Posterior vena cava (tissue), 2 donors: ENCODE measurements at places on chromosomes 16 and 17.
A peak's percentile ranks its signal among the peaks of the same experiment; 100 is the strongest.

DNA sequence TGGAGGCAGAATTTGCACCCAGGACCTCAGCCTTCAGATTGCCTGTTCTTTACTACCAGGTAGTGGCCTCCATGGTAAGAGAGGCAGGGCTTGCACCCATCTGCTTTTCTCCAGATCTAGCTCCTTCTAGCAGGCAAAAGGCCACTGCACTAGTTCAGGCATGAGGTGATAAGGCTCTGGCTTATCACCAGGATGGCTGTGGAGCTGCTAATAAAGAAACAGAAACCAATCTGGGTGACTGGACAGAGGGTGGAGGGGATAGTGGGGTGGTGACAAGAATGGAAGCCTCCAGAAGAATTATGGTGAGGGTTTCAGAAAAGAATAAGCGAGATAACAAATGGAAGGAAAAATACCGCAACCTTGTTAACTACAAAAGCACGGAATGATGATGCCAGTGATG is 15.5 kb upstream of the SUPT4H1 start:
- no peak for DNase-seq

DNA sequence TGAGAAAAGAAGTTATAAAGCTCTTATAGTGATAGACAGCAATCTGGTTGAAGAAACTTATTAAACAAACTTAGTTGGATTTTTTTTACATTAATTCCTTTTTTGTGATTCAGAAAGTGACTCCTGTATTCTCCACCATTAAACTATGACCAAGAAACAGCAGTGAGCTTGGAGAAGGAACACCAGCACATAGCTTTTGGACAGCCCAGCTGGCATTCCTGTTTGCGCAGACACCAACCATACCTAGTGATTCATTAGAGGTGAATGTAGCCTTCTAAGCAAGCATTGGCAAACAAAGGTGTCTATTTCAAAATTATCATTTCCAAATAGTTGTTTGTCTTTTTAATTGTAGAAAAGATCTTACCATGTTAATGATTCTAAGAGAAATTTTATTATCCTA is 94.4 kb downstream of the STXBP4 start:
- no peak for DNase-seq

GRCh38 chr17:53227514-53227913 is 595.2 kb upstream of the KIF2B start:
- no peak for DNase-seq

- no peak for DNase-seq
These were observed 35.7 kb upstream of the SSTR5 start for GRCh38 chr16:1036726-1037393.

GRCh38 chr16:81469183-81469677 is 24.6 kb downstream of the CMIP start:
- DNase-seq = no peak

DNA sequence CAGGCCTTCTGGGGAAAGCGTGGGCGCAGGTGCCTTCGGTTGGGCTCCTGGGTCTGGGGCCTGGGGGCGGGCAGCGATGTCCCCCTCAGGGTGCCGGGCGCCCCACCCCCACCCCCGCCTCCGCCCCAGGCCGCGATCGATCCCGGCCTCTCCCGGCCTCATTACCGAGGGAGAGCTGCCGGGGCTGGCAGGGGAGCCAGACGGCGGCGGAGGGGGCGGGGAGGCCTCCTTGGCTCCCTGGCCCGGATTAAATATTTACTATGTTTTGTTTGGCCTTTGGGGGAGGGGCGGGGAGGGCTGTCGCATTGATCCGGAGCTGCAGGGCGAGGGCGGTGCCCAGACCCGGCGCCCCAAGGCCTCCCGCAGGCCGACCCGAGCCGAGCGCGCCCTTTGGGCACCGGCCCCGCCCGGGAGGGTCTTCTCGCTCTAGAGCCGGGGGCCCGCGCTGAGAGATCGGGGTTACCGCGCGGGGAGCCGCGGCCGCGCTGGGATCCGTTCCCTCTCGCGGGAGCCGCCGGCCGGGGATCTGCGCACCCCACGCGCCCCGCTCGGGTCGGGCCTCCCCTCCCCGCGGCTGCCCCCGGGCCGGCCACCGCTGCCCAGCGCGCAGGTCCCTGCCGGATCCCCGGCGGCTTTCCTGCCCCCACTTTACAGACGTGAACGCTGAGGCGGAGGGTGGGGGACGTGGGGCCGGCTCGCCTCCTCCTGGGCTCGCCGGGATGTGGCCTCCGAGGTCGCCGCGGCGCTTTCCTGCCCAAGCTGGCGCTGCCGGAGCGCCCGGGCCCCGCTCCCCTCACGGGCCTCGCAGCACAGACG is 27.0 kb downstream of the RTN4RL1 start:
- no peak for DNase-seq

DNA sequence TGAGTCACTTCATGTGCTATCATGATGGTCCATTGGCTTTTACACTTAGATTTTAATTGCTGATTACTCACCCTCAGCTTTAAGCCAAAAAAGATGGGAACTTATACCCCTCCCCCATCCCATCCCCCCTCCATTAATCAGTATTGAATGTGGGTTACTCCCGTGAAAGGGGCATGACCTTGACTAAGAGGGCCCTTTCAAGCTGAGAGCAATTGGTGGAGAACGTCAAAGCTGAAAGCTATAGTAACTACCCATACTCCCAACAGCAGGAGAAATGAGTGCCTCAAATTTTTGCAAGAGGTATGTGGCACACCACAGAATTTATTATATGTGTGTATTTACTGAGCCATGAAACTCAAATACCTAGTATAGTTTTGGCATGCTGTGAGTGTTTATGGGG is 99.7 kb upstream of the CDH8 start:
- no peak for DNase-seq

GRCh38 chr17:45270828-45271418 is 9.0 kb upstream of the SPATA32 start:
- DNase-seq = no peak

GRCh38 chr17:16463358-16464302 is 28.4 kb downstream of the LRRC75A start:
- no peak for DNase-seq

- no peak for DNase-seq
These were observed 18.7 kb downstream of the SREBF1 start for GRCh38 chr17:17818088-17818526.

GRCh38 chr17:56908001-56908542 is 5.8 kb downstream of the TRIM25 start:
- DNase-seq = peak; percentile 91

DNA sequence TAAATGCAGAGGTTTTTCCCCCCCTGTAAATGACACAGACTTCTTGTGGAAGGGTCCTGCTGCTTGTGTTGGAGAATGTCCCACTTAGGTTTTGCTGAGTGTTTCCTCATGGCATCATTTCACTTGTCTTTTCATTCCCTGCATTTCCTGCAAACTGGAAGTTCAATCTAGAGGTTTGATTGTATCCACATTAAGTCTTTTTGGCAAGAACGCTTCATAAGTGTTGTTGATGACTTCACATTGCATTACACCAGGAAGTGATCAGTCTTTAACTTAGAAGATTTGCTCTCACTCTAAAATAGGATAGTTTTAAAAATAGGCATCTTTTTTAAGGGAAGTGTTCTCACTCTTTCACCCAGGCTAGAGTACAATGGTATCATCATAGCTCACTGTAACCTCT is 67.2 kb downstream of the RPTOR start:
- DNase-seq = no peak

GRCh38 chr17:41096055-41096454 is 1.9 kb downstream of the KRTAP4-8 start:
- DNase-seq = no peak

DNA sequence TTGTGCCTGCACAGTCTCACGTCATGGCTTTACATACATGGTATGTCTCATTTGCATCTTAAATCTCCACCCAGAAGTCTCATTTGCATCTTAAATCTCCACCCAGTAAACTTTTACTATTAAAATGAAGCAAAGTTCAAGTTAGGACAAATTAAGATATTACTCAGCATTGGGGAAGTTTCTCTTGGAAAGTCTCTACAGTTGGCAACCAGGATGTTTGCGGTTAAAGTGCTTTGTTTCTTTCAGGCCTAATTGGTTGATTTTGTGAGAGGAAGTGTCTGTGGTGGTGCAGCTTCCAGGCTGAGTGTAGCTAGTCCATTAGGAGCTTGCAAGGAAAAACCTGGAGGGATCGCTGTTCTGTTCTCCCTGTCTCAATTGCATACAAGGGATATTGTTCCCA is 1373.3 kb upstream of the GOT2 start:
- no peak for DNase-seq

GRCh38 chr17:27741361-27741861 is 58.9 kb downstream of the NOS2 start:
- no peak for DNase-seq

DNA sequence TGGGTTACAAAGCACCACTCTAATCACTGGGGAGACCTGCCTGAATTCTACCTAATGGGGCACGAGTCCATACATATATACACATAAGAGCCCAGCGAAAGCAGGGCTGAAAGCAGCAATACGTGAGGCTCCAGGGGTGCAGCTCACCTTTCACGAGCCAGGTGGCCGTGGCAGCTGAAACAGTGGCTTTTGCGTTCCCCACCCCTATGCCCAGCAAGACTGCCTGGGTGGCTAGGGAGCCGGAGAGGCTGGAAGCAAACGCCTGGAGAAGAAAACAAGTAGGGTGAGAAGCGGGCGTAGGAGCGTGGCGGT is 618 bp downstream of the RUSF1 start:
- no peak for DNase-seq

- no peak for DNase-seq
These were observed 5.8 kb downstream of the NEUROD2 start for GRCh38 chr17:39601758-39602532.

DNA sequence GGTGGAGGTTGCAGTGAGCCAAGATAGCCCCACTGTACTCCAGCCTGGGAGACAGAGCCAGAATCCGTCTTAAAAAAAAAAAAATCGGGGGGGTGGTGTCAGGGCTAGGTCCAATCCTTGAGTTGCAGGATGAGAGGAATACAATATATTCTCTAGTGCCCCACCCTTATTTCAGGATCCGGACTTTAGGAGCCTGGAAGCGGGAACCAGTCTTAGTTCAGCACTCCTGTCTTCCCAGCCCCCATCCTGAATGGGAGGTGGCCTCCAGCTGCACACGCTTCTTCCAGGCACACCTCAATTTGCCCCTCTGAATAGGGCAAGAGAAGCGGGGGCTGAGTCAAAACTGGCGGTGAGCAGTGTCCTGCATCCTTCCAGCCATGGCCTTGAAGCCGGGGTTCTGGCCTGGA is 1.6 kb downstream of the FHOD1 start:
- DNase-seq = no peak

- no peak for DNase-seq
These were observed 219.8 kb downstream of the KATNIP start for GRCh38 chr16:27769561-27770255.

- DNase-seq = no peak
These were observed 6.5 kb downstream of the BMERB1 start for GRCh38 chr16:15440852-15441251.

DNA sequence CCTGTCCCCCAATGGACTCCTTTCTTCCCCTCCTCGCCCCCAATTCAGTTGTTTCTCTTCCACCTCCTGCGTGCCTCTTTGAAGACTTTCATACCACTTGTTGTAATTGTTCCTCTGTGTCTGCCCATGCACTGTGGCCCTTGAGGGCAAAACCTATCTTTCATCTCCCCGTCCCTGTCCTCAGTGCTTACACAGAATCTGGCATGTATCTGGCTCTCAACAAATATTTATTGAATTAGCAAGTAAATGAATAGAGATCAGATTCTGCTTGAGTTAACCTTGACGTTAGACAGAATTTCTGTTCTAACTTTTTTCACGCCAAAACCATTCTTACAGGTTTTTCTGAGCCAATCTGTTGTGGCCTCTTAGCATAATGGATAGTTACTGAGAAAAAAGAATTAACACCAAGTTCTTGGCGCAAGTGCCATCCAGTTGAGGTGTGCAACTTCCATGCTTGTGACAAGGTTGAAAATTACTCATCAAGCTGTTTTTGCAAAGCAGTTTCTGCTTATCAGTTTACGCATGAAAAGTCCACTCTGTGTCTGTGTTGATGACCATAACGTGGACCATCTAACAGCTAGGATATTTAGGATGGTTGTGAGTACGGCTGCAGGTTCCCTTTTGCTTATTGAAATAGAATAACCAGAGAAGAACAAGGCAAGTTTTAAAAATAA is 215.1 kb downstream of the PRKCA start:
- no peak for DNase-seq

DNA sequence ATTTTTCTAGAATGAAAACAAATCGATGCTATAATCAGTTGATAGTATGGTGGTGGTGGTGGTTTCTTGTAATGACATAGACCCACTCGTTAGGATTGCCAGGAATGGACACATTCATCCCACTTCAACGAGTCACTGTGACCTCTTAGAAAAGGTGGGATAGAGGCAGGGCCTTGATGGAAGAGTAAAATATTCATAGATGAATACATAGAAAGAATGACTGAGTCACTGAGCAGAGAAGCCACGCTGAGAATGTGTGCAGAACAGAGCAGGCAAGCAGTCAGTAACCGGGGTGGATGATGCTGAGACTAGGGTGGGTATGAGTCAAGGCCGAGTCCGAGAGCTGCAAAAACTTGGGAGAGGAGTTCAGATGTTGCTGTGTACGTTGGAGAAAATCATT is 129.9 kb downstream of the PITPNC1 start:
- DNase-seq = no peak

DNA sequence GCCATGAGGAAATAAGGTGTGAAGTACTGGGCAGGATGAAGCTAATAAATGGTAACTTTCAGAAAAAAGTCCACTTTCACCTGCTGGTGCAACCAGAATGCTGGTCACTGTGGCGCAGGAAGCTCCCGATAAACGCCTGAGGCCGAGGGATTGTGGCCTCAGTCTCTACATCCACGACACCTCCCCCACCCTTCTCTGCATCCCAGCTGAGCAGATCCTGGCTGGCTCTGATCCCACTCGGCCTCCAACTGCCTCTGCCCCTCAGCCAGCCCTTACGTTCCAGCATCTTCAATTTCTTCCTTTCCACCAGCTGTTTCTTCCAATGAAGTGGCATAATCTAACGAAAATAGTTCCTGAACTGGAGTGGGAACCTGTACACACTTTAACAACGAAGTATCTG is 49.5 kb downstream of the COX4I1 start:
- peak; percentile 32 for DNase-seq

DNA sequence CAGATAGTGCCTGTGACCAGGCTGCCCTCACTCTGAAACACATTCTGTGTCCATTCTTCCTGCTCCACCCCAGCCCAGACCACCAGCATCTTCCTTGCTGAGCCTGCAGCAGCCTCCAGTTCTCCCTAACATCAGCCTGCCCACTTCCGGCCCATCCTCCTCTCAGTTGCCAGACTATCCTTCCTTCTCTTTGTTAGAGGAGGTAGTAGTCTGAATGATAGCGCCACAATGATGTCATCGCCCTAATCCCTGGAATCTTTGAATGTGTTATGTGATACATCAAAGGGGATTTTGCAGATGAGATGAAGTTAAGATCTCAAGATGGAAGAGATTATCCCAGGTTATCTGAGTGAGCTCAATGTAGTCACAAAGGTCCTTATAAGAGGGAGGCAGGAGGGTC is 3.2 kb upstream of the ZDHHC1 start:
- DNase-seq = no peak

- no peak for DNase-seq
These were observed 2.3 kb downstream of the TSR3 start for GRCh38 chr16:1349351-1349750.
